ENCODE measurements at places on chromosomes 11 and 22.

DNA sequence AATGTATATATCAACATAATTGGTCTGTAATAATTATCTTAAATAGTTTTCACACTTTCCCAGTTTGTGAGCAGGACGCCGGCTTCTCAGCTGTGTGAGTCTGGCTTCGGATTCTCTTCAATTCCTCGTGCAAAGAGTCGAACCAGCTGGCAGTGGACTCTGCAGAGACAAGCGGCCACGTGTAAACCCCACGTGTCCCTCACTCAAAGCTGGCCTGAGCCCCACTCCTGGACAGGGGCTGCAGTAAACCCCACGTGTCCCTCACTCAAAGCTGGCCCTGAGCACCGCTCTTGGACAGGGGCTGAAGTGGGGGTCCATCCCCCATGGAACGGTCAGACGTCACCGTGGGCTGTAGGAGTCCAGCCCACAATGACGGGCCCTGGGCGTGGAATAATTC is 51.0 kb downstream of the CERK start:
- no peak for DNase-seq
- H3K36me3 ChIP-seq = no peaks in the 10 kb centered on the region

DNA sequence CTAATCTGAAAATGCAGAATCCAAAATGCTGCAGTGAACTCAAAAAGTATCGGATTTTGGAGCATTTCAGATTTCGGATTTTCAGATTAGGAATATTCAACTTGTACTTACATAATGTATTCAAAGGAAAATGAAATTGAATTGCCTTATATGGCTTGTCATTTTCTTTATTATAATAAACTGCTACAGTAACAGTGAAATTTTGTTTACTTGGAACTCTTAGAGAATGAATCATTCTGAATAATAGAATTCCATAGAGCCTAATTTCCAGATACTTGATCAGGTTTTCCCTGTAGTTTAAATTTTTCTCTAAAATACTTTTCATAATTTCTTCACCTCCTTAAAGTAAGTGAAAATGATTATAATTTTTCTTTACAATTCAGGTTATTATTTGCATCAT is 17.3 kb downstream of the TTC17 start:
- no peaks in the 10 kb centered on the region for H3K36me3 ChIP-seq
- no peak for DNase-seq
- H3K4me3 ChIP-seq = no peak overlapping the region
- H3K27me3 ChIP-seq = no peaks in the 10 kb centered on the region
- H3K27ac ChIP-seq = no peak overlapping the region
- H3K4me1 ChIP-seq = no peaks in the 10 kb centered on the region

GRCh38 chr11:7575841-7576725 is 62.3 kb downstream of the PPFIBP2 start:
- peak overlapping the region; percentile 29 for H3K4me3 ChIP-seq
- DNase-seq = no peak
- H3K4me1 ChIP-seq = peaks cover 24% of the 10 kb centered on the region

- H3K27me3 ChIP-seq = no peaks in the 10 kb centered on the region
- no peak overlapping the region for H3K4me3 ChIP-seq
- H3K4me1 ChIP-seq = peaks cover 10% of the 10 kb centered on the region
Observed at GRCh38 chr11:33692013-33692504, 8.6 kb downstream of the C11orf91 start.

- H3K36me3 ChIP-seq = no peaks in the 10 kb centered on the region
- no peak overlapping the region for H3K4me3 ChIP-seq
- H3K27ac ChIP-seq = peak overlapping the region; percentile 78
- H3K27me3 ChIP-seq = no peaks in the 10 kb centered on the region
Observed at GRCh38 chr11:102600666-102601065, 24.5 kb downstream of the MMP20 start.

DNA sequence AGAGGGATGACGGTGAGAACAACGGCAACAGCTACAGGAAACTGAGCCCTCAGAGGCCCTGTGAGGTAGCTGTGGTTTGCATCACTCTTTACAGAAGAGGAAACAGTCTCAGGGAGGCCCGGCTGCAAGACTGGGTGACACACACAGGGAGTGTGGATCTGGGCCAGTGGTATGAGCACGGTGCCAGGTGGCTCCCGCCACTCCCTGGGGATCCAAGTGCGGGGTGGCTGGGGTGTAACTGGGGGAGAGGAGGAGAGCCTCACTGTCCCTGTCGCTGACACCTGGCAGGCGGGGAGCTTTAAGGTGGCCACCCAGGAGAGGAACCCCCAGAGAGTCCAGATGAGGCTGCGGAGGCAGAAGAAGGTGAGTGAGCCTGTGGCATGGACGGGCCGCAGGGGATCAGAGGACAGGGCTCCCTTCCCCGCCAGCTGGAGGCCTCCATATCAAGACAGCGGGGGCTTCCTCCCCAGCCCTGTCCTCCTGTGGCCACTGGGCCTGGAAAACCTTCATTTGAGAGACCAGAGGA is 5.6 kb downstream of the RGL4 start:
- H3K4me3 ChIP-seq = no peak overlapping the region
- H3K27me3 ChIP-seq = no peaks in the 10 kb centered on the region
- no peak overlapping the region for H3K27ac ChIP-seq
- DNase-seq = no peak
- H3K36me3 ChIP-seq = no peaks in the 10 kb centered on the region

DNA sequence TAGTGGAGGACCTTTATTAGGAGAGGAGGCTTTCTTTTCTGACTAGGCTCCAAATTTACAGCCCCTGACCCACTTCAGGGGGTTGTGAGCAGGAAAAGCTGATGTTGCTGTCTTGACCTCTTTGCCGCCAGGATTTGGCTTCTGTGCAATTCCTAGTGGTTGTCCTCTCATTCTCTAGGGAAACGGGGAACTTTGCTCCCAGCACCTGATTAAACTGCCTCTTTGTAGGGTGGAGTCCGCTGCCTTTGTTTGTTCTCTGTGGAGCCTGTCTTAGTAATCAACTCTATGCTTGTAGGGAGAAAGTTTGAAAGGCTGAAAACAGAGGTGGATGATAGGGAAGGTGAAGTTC is 16.3 kb downstream of the CTNND1 start:
- H3K4me3 ChIP-seq = peak overlapping the region; percentile 21
- H3K27ac ChIP-seq = peak overlapping the region; percentile 78
- no peaks in the 10 kb centered on the region for H3K27me3 ChIP-seq
- no peaks in the 10 kb centered on the region for H3K36me3 ChIP-seq
- no peak for DNase-seq

- H3K27ac ChIP-seq = peak overlapping the region; percentile 88
- H3K4me1 ChIP-seq = no peaks in the 10 kb centered on the region
- peak; percentile 77 for DNase-seq
- no peaks in the 10 kb centered on the region for H3K36me3 ChIP-seq
Observed at GRCh38 chr22:22061085-22062077, 78.8 kb upstream of the TOP3B start.

DNA sequence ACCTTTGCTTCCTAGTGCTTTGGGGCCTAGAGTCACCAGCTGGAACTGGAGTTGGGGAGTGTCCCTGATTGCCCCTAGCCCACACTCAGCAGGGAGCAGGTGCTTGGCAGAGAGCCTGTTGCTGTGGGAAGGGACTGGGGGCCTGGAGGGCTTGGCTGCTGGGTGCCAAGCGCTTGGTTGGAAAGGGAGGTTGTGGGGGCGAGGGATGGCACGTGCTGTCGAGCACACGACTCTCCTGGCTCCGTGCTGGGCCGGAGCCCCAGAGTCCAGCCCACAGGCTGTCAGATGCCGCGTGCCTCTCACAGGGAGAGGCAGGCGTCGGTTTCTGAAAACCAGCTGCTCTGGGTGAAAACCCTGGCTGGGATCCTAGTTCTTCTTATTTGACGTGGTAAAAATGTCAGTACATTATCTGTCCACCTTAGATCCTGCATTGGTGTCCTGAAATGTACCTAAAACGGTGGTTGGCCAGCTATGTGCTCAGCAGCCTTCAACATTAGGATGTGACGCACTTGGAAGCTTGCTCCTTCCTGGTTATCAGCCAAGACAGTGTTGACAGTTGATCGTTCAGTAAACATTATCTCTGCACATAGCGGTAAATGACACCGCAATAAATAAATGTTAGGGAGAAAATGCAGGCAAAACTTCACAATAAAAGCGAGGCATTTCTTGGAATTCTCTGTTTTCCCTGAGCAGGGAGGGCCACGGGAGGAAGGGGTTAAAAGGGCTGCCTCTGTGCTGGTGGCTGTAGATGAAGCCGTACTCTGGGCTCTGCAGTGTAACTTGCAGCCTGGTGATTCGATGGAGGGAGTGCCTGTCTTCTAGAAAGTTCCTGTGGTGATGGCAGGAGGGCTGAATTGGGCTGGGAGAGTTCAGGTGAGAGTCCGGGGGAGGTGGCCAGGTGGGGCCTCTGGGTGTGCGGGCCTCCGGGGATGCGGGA is 29.2 kb downstream of the GRAMD4 start:
- no peaks in the 10 kb centered on the region for H3K4me1 ChIP-seq
- peak overlapping the region; percentile 49 for H3K27ac ChIP-seq
- H3K36me3 ChIP-seq = no peaks in the 10 kb centered on the region
- H3K4me3 ChIP-seq = no peak overlapping the region
- DNase-seq = no peak

DNA sequence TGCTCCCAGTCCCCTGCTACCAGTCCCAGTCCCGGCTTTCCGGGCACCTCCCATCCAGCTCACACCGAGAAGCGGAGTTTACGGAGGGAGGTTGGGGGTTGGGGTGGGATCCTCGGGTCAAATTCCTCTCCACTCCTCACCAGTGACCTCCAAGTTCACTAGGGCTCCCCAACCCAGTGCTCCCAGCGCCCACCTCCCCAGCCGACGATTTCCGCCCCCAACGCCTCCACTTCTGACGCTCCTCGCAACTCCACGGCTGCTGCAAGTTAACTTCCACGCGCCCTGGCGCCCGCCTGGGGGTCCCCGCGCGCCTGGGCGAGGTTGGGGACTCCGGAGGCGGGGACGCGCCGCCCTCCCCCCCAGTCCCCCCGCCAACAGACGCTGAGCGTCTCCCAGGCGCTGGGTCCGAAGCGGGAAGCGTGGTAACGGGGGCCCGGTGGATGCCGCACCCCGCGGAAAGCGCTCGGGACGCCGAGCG is 526 bp downstream of the TPST2 start:
- H3K27ac ChIP-seq = peak overlapping the region; percentile 56
- DNase-seq = peak; percentile 33
- H3K4me1 ChIP-seq = peaks cover 6% of the 10 kb centered on the region
- H3K36me3 ChIP-seq = no peaks in the 10 kb centered on the region
- peak overlapping the region; percentile 37 for H3K4me3 ChIP-seq
- H3K27me3 ChIP-seq = no peaks in the 10 kb centered on the region

GRCh38 chr22:17777005-17777716 is 2.9 kb upstream of the BID start:
- no peak for DNase-seq
- no peaks in the 10 kb centered on the region for H3K4me1 ChIP-seq
- no peak overlapping the region for H3K27ac ChIP-seq
- no peak overlapping the region for H3K4me3 ChIP-seq
- no peaks in the 10 kb centered on the region for H3K27me3 ChIP-seq
- no peaks in the 10 kb centered on the region for H3K36me3 ChIP-seq

GRCh38 chr11:119721129-119722120 is 7.6 kb downstream of the NECTIN1 start:
- no peak overlapping the region for H3K4me3 ChIP-seq
- DNase-seq = no peak
- no peaks in the 10 kb centered on the region for H3K36me3 ChIP-seq
- H3K27me3 ChIP-seq = no peaks in the 10 kb centered on the region
- H3K4me1 ChIP-seq = no peaks in the 10 kb centered on the region

GRCh38 chr11:74592063-74592440 is 330 bp upstream of the POLD3 start:
- no peaks in the 10 kb centered on the region for H3K27me3 ChIP-seq
- no peaks in the 10 kb centered on the region for H3K36me3 ChIP-seq
- no peaks in the 10 kb centered on the region for H3K4me1 ChIP-seq
- DNase-seq = no peak

Data from uterus (tissue), 4 donors.